Stimulated activated CD4-positive, alpha-beta T cell treated with anti-CD3 and anti-CD28 coated beads, Interleukin-4, amount 100 ng/mL, for 24 hours (primary cell): ENCODE measurements at places on chromosomes 11 and 22.

DNA sequence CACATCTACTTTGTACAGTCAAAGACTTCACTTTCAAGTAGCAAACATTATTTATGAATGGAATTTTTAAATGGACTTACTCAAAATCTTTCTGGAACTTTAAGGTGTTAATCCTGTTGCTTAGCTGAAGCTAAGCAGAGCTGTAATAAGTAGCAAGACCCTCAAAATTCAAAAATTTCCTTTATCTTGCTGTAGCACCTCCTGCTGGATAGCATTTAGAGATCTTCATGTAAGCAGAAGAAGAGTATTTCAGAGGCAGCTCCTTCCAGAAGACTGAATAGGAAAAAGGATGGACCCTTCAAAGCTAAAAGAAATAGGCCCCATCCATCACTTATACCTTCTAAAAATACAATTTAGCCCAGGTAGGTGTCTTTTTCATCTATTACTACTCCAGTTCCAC is 3.4 kb downstream of the PHF21A start:
- DNase-seq: no peak

- no peak for DNase-seq
These were observed 28.0 kb upstream of the GNB1L start for GRCh38 chr22:19882446-19883381.

DNA sequence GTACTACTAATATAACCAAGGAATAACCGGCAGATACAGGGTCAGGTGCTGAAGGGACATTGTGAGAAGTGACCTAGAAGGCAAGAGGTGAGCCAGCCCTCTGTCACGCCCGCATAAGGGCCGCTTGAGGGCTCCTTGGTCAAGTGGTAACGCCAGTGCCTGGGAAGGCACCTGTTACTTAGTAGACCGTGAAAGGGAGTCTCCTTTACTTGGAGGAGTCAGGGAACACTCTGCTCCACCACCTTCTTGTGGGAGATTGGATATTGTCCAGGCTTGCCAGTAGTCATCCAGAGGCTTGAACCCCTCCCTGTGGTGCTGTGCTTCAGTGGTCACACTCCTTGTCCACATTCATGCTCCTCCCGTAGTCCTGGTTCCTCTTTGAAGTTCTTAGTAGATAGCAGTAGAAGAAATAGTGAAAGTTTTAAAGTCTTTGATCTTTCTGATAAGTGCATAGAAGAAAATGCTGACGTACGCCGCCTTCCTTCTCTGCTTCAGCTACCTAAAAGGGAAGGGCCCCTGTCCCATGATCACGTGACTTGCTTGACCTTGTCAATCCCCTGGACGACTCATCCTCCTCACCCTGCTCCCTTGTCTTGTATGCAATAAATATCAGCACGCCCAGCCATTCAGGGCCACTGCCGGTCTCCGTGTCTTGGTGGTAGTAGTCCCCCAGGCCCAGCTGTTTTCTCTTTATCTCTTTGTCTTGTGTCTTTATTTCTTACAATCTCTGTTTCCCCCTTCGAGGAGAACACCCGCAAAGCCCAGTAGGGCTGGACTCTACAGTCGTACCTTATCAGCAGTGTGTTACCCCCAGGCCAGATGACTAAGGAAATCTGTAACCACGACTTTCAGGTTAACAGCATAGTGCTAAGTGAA is 6.1 kb downstream of the NUP50 start:
- DNase-seq: peak; percentile 33

- DNase-seq: no peak
These were observed 23.1 kb downstream of the MPPED1 start for GRCh38 chr22:43434928-43435311.

- DNase-seq: peak; percentile 51
These were observed 13.6 kb upstream of the CD3E start for GRCh38 chr11:118290923-118291322.

DNA sequence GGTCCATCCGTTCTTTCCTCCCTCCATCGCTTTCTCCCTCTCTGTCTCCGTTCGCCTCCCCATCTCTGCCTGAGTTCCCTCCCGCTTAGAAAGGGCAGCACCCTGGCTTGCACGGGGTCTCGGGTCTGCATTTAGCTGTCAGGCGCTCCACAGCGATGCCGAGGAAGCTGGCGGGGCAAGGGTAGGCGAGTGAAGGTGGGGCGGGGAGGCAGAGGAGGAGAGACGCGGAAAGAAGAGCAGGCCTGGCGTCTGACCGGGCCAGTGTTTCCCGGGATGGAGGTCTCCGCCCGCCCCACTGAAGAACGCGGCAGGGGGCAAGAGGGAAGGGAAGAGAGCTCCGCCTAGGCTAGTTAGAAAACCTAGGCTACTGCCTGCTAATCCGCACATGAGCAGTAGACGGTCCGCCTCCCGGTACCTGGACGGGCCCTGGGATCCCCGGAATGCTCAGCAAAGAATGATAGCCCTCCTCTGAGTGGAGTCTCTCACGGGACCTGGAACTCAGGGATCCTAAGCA is 3922.5 kb upstream of the OR11H1 start:
- DNase-seq: no peak

GRCh38 chr11:67538306-67538705 is 15.1 kb upstream of the CABP2 start:
- DNase-seq: no peak

DNA sequence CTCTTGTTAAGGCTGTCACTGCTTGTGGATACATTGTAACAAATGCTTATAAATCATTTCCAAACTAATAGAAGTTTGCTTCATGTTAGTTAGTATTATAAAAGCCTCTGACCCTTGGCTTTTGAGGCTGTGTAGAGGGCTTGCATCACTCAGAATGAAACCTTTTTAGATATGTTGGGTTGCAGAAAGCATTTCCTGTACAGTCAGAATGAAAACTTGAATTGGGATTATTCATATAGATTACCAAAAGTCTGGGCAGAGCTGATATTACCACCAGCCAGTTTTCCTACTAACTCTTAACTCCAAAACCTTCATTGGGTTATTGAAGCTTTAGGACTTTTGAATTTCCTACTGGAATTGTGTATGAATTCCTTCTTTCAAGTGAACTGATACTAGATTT is 12.0 kb downstream of the KMT2A start:
- DNase-seq: no peak
